Hematopoietic multipotent progenitor cell (in vitro differentiated cells): ENCODE measurements at places on chromosomes 3 and 15.

GRCh38 chr15:63970621-63971426 is 75.5 kb downstream of the DAPK2 start:
- DNase-seq = no peak

DNA sequence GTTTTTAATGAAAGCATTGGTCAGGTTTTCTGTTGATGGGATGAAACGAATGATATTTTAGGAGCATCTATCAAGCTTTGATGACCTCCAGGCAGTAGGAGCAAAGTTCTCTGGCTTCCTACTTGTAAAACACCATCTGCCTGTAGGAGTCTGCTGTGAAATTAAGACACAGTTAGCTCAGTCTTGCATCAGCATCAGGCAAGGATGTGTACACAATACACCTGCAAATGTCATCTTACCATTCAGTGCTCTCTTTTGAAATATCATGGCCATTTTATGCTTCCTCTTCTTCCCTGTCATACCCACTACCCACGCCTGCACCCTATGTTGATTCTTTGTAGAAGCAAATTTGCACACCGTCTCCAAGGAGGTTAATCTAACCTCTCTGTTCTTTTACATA is 38.2 kb downstream of the B3GALNT1 start:
- no peak for DNase-seq

DNA sequence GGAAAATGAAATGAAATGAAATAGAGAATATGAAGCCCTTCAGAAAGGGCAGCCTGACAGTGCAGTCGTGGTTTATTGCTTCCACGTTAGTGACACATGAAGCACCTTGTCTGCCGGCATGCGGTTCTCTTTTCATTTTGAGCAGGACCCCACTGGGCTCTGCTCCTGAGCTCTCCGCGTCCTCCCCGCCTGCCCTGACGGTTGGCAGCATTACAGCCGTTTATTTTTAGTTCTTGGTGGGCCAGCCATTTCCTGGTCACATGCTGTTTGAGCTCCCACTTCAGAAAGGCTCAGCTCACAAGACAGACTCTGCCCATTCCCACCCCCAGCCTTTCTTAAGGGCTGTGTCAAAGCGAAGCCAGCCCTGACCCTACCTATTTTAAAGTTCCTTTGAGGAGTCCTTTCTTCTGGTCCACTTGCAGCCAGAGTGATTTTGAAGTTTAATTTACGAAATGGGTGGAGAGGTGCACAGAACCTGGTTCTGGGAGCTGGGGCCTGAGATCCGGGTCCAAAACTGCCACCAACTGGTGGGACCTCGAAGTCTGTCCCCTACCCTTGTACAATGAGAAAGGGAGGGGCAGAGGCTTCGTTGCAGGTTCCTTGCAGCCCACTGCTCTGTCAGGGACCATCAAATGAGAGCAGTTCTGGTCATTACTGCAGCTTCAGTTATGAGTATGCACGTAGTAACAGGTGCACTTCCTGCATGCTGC is 60.1 kb downstream of the MGLL start:
- DNase-seq = no peak

DNA sequence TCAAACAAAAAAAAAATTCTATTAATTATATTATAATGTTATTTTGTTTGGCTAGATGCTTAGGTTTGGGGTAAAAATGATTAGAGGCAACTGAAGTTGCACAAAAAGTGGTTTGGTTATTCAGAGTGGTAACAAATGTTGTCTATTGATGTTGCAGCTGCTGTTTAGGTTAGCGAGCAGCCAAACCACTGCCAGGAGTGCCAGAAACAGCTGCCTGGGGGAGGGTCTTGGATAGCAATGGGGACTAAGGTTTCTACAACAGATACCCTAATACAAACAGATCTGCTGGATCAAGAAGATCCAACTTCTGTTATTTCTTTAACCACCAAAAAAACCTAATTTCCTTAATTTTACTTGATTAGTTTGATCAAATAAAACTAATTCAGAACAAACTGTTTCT is 26.6 kb downstream of the BTLA start:
- no peak for DNase-seq

DNA sequence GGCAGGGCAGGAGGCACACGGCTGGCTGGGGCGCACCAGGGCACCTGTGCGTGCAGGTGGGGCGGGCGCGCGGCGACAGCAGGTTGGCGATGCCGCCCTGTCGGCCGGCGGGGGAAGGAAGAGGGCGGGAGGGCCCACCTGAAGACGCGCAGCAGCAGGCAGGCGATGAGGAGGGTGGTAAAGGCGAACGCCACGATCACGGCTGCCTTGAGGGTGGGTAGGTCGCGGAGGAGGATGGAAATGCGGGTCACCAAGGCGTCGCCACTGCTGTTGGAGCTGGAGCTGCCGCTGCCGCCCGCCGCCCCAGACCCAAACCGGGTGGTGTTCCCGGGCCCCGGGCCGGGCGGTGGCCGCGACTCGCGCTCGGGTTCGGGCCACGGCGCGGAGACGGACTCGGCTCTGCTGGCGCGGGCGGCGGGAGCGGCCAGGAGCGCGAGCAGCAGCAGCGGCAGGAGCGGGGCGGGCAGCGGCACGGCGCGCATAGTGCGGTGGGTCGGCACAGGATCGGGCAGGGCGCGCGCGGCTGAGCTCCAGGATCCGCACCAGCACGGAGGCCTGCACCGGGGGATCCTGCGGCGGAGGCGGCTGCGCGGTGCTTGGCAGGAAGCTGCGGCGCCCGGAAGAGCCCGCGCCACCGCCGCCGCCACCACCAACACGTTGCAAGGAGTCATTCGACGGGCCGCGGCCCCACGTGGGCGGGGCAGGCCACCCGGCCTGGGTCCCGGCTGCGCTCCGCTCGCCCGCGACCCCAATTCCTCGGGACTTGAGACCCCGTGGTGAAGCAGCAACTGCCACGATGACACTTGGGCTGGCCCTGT is at the start of gene FAM174B:
Gene FAM174B (minus strand): TSS at position 598 of the 818 bp plus-strand sequence.
- no peak for DNase-seq

DNA sequence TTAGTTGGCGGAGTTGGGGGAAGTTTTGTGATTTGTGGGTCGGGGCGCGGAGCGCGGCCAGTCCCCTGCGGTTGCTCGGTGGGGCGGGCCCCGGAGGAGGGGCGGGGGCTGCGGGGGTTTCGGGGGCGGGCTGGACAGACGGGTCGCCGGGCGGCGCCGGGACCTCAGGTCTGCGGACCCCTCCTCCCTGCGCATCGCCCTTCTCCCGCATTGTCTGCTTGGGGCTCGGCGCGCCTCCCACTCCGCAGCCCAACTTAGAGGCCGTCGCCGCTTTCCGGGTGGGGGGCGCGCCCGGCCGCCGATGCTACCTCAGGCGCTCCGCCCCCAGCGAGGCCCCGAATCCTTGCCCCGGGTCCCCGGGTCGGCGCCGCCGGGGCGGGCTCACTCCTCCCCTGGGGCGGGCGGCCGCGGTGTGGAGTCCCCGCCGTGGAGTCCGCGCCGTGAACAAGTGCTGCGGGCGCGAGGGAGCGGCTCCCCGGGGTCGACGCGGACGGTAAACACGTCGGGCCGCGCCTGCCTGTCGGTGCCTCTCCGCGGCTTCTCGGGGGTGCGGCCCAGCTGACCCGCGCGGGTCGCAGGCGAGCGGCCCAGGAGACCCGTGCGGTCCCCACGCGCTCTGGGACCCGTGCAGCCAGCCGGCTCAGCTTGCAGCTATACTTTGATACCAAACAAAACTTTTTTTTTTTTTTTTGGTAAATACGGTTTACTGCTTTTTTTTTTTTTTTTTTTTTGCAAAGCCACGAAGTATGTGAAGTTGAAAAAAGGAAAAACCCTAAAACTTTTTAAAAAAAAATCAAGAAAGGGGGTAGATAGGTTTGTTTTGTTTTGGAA is 624 bp downstream of the AKAP13 start:
- peak; percentile 41 for DNase-seq

DNA sequence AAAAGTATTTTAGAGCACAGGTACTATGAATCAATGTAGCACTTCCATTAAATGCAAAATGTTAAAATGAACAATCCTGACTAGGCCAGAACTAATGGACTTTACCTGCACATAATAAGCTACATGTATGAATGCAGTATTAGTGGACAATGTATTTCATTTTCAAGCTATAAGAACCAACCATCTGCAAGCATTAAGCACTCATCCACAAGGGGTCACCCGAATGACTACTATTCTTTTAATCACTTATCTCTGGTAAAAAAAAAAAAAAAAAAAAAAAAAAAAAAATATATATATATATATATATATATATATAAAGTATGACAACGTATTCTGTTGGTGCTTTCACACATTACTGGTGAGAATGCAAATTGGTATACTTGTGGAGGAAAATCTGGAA is 7.2 kb downstream of the HERC1 start:
- DNase-seq = no peak

GRCh38 chr3:149599236-149599635 is 58.6 kb downstream of the WWTR1 start:
- no peak for DNase-seq

- DNase-seq = no peak
Observed at GRCh38 chr3:188523291-188523690, 369.3 kb downstream of the LPP start.
